ENCODE measurements at places on chromosomes 2 and 18. TPM values are rescaled to one million over a fixed set of nuclear protein-coding genes. Genes with fewer than 3 reads are reported as not detected.
A peak's percentile ranks its signal among the peaks of the same experiment; 100 is the strongest.

GRCh38 chr2:217249121-217250012 is 389.5 kb upstream of the TNP1 start:
- no peak for DNase-seq

GRCh38 chr18:13625843-13626543 is 100.4 kb downstream of the FAM210A start:
- DNase-seq = no peak

DNA sequence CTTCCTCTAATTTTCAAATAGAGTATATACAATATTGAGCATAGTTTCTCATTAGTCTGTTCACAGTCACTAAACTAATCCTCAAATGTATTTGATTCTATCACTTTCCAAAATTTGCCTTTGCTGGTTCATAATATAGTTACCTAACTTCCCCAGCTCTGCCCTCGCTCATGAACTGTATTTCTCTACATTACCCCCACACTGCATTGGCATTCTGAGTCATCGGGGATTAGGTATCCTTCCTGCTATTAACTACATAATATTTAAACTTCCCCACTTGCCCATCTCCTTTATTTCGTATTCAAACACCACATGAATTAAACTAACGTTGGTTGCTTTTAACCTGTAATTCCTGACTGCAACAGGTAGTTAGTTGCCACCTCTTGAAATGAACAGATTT is 14.8 kb upstream of the CLASP1 start:
- DNase-seq = peak; percentile 32

DNA sequence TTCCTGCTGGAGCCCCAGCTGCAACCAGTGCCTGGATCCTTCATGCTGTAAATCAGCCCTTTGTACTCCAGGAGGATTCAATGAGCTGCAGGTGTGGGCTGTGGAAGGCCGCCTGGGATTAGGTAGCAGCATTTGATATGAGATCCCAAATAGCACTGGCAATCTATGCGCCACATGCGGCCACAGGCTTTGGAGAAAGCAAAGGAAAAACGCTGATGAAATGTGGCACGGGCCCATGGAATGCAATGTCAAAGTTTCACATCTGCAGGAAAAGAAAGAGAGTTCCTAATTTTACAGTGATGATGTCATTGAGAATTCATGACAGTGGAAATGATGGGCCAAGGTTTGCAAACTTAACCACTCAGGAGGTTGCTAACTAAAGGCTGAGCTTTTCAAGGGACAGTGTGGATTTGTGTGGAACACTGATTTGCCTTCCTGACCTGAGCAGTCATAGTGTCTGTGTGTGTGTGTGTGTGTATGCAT is 216.4 kb upstream of the OSR1 start:
- DNase-seq = peak; percentile 65

- DNase-seq = no peak
These were observed 216.5 kb upstream of the SLC8A1 start for GRCh38 chr2:40668425-40668824.

VIT gene
- total RNA-seq = 34.0 TPM

GRCh38 chr2:109348671-109349502 is 219.9 kb downstream of the SH3RF3 start:
- no peak for DNase-seq

- no peak for DNase-seq
These were observed 33.0 kb downstream of the INPP5D start for GRCh38 chr2:233093166-233093448.

RFTN2 gene
- 0.10 TPM for total RNA-seq

EHD3 gene
- total RNA-seq = 9.8 TPM

OSR1 gene
- not detected for total RNA-seq

GRCh38 chr18:57441071-57441794 is 6.1 kb downstream of the ONECUT2 start:
- DNase-seq = no peak

ANO7 gene
- total RNA-seq = 0.62 TPM

ACTG2 gene
- total RNA-seq = 0.89 TPM

All from M059J (cell line).